ENCODE measurements at places on chromosomes 4 and X. TPM values are rescaled to one million over a fixed set of nuclear protein-coding genes. Genes with fewer than 3 reads are reported as not detected.

Gene RAB33A
- 0.44 TPM for total RNA-seq

DNA sequence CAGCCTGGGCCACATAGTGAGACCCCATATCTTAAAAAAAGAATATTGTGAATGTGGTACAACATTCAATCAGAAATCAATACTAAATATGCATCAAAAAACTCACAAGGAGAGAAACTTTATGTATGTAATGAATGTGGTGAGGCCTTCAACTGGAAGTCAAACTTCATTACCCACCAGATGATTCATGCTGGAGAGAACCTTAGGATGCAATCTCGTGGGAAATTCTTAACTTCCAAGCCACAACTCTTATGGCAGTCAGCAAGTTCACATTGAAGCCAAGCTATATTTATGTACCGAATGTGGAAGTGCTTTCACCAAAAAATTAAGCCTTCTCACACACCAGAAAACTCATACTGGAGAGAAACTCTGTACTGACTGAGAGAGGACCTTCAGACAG is 84.5 kb upstream of the UXT start:
- no peak for DNase-seq

- DNase-seq = no peak
These were observed 89.9 kb downstream of the FTHL17 start for GRCh38 chrX:30981968-30982367.

Gene TBC1D8B
- total RNA-seq = 2.2 TPM

Gene RASL11B
- not detected for total RNA-seq

DNA sequence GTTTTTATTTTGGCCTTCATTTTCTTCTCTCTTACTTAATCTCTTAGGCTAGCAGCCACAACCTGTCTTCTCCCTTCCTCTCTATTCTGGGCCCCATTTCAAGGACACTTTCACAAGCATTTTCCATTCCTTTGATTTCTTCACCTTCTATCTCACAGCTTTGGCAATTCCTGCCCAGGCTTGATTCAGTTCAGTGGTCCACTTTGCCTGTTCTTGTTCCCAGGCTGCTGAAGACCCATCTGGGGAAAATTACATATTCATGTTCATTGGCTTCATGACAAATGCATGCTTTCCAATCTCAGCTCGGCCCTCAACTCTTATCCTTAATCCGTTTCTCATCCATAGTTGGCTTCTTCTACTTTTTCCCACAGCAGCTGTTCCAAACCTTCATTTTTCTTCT is 38.7 kb upstream of the LPAR4 start:
- no peak for DNase-seq

DNA sequence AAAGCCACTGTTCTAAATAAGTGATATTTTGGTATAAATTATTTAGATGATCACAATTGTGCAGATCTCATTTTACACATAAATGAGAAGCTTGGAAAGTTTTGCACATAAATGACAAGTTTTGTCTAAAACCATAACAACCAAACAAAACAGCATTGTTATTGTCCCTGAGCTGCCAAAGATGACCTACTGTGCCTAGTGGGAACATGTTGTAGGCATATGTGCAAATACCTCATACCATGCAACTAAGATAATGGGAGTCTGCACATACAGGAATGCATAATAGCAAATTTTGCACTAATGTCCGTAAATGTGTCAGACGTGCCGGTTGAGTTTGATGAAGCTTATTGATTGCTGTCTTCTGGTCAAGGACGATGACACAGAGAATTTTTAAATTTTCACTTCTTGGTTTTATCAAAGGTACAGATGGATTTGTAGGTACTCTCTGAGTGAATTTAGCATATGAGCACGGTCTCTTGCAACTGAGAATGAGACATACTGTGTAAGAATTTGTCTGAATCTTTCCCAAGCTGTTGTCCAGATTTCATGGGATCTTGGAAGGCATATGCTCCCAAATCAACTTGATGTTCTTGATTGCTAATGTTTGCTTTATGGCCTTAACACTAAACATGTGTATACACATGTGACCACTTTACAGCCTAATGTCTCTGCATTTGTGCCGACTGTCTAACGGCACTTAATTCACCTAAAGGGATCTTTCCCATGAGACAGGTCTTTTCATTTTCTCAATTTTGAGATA is 1133.5 kb downstream of the FAT4 start:
- DNase-seq = no peak

DNA sequence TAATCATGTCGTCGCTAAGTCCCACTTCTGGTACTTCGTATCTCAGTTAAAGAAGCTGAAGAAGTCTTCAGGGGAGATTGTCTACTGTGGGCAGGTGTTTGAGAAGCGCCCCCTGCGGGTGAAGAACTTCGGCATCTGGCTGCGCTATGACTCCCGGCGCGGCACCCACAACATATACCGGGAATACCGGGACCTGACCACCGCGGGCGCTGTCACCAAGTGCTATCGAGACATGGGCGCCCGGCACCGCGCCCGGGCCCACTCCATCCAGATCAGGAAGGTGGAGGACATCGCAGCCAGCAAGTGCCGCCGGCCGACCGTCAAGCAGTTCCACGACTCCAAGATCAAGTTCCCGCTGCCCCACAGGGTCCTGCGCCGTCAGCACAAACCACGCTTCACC is 11.3 kb downstream of the PNCK start:
- peak; percentile 46 for DNase-seq

Gene CFAP99
- total RNA-seq = not detected

Measured in lung microvascular endothelial cell (primary cell).